H1 (cell line): ENCODE measurements at places on chromosomes 5 and 9.

DNA sequence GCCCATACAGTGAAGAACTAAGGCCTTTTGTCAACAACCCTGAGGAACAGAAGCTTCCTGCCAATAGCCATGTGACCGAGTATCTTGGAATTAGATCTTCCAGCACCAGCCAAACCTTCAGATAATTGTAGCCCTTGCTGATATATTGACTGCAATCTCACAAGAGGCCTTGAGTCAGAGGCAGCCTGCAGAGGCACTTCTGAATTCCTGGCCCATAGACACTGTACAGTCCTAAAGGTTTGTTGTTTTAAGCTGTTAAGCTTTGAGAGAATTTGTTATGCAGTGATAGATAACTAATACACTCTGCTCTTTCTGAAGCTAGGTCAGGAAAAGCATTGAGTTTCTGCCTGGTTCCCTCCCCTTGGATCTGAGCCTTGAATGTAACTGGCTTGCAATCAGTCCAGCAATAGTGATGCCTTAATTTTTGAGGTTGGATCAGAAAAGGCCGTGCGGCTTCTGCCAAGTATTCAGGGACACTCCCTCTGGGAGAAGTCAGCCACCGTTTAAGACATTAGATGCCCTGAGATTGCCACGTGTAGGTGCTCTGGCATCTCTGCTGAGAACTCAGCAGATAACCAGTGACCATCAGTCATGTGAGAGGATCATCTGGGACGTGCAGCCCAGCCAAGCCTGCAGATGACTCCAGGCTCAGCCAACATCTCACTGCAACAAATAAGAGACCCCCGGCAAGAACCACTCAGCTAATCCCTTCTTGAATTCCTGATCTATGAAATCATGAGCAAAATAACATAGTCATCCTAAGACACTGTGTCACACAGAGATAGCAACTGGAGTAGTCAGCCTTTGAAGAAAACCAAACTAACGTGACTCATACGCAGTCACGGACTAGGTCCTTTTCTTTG is 126.8 kb upstream of the STC2 start:
- DNase-seq: no peak

- no peak for DNase-seq
Measured at GRCh38 chr5:7181841-7182240, 214.1 kb upstream of the ADCY2 start.

GRCh38 chr5:160616712-160617497 is 195.2 kb downstream of the PTTG1 start:
- DNase-seq: no peak

DNA sequence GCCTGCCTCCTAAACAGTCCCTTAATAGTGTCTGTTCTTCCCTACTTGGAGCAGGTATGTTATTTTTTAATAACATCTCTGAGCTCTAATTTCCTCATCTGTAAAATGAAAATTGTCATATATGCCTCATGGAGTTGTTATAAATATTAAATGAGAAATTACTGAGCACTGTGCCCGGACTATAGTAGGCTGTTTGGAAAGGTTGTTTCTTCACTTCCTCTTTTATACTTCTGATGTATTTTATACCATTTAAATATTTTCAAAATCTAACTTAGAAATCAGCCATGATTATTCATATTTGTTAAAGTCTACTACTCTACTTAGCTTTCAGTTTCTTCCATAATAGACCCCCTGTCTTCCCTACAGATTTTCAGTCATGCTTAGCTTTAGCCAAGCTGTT is 30.5 kb upstream of the HAPLN1 start:
- DNase-seq: no peak

DNA sequence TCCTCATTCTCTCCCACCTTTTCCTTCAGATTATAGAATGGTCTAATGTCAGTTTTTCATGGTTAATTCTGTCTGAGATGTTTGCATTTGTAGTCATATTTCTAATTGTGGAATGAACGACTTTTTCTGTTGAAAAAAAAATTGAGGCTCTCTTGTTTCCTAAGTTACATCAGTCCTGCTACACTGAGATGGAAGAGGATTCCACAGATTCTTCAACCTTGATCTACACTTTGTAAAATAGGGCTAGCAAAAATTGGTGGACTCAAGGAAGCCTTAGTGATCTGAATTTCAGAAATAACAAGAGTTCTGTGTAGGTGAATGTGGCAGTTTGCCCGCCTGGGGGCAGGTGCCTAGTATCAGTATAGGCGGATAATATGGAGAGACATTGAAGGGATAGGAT is 51.9 kb downstream of the ERBIN start:
- no peak for DNase-seq

- DNase-seq: no peak
Measured at GRCh38 chr9:75438716-75439115, 350.4 kb downstream of the OSTF1 start.

DNA sequence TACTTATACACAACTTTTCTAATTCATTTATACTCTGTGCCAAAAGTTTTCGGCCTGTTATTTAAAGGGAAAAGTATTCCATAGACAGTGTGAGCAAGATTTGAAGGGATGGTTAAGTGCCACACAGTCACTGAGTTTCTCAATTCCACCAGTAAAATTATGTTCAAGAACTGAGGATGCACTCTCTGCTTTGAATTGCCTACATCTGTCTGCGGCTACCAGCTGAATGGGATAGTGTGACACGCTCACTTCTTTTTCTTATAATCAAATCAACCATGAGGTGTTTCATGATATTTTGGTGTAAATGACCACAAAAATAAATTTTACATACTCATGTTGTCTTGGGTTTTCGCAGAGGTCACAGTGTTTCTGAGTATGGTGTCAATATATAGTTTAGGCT is 218.4 kb upstream of the TMEM161B start:
- no peak for DNase-seq

DNA sequence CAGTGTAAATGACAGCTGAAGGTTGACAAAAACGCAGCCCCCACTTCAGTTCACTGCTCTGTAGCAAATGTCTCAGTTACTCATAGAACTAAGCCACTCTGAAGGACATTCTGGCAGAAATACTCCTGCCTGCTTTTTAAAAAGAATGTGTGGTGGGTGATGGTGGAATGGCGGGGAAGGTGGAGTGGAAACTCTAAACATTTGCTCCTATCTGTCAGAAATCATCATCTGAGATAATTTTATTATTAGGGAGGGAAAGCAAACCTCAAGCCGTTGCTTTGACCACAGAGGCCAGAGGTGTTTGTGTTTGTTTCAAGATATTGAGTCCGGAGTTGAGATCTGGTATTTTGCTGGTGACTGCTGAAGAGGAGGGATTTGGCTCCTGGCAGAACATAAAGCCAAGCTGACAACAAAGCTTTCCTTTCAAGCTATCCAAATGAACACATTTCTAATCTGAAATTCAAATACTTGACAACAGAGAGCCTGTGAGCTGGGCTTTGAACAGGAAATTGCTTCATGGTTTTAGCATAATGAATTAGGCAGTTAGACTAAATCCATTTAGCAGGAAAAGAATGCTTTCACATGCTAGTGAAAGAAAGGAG is 362.7 kb downstream of the CSNK1G3 start:
- no peak for DNase-seq

DNA sequence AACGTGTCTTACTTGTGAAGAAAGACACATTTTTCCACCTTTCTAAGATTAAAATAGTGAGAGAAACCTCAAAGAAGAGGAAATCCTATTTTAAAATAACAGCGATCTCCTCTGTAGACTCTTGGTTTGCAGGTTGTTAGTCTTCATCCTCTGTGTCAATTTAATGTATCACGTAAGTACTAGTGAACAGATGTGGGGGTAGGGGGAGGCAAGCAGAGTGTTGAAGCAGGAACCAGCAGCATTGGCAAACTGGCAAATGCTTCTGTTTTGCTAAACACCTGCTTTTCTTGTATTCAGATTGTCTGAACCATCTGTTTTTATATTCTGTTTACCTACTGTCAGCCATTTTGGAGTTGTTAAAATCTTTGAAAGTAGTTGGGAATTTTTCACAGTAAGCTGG is 159.3 kb upstream of the TLX3 start:
- DNase-seq: no peak

DNA sequence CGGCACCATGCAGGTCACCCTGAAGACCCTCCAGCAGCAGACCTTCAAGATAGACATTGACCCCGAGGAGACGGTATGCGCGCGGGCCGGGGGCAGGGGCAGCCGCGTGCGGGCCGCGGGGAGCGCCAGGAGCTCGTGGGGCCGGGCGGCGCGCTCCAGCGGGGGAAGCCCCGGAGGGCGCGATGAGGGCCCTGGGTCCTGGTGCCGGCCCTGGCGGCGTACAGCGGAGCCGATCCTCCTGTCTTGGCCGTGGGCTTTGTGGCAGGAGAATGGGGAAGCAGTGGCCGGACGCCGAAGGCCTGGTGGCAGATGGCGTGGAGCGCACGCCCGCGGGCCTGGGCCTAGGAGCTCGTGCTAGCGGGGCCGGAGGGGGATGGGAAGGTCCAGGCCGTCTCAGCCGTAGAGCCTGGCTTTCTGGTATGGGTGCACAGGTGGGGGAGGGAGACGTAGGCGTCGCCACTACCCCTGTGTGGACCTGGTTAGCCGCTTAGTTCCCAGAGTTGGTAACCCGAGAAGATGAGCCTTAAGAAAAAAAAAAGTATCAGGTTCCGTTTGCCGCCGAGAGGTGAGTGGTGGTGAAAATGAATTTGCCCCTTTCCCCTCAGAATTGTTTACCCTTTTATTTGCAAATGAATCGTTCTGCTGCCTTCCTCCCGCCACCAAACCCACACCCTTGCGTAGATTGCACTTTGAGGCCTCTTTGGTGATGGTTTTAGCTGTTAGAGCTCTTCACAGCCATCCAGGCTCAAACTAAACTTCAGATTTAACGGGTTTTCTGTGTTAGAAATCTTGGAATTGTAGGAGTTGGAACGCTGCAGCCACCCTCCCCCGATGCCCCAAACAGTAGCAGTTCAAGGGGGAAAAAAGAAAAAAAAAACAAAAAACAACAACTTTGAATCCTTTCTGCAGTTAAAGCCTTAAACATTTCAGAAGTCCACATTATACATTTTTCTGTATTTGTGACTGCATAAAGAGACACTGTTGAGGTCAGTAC is 841 bp downstream of the RAD23B start:
- peak; percentile 78 for DNase-seq

DNA sequence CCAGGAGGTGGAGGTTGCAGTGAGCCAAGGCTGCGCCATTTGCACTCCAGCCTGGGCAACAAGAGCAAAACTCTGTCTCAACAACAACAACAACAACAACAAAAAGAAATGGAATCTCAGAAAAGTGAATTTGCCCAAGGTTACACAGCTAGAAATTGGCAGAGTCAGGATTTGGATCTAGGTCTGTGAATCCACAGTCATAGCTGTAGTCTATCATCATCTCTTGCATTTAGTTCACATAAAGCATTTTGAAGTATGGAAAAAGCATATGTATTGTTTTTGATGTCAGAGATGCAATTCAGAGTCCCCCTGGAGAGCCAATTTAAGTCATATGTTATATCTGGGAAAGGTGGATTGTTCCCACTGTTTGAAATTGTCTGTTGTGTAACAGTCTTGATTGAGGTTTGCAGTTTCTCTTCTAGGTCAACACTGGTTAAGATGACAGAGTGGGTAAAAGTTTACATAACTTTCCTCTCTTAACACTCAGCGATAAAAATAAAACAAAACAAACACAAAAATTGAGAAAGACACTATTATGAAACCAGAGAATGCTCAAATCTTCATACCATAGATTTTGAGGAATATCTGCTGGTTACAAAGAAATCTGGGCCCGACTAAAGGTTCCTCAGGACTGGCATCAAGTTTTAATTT is 21.5 kb upstream of the GPR21 start:
- DNase-seq: no peak

- no peak for DNase-seq
Measured at GRCh38 chr5:133030343-133031005, 4.1 kb upstream of the ZCCHC10 start.

DNA sequence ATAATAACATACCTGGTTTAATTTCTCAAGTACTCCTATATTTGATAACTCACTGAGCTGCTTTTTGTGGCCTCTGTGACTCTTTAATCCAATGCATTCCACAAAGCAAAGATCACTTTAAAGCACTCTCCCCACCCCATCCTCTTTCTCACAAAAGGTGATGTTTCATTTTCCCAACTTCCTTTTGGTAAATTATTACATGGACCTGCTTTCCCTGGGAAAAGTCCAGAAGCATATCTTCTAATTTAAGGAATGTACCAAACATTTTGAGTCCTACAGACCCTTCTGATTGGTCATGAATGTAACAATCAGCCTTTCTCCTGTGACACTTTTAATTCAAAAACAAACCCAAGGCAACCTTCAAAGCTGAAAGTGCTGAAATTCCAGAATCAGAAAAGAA is 71.1 kb downstream of the MLLT3 start:
- DNase-seq: no peak

DNA sequence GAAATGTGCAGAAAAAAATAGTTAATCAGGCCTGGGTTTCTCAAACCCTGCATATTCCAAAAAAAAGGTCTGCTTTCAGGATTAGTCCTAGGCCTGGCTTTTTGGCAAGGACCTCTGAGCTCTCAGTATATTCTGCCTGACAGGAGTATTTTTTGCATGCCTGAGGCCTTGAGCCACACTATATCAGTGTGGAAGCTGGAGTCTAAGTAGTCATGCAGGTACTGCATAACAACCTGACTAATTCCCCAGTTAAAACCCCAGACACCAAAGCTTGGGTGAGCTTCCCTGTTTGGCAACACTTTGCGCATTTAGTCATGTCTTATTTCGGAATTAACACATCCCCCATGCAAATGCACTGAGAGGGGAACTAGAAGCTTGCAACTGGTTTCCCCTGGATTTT is 359.5 kb downstream of the CETN3 start:
- DNase-seq: no peak

GRCh38 chr5:154967421-154968024 is 26.6 kb downstream of the MRPL22 start:
- no peak for DNase-seq

GRCh38 chr9:113798062-113799030 is 77.8 kb upstream of the ZNF618 start:
- DNase-seq: peak; percentile 39

DNA sequence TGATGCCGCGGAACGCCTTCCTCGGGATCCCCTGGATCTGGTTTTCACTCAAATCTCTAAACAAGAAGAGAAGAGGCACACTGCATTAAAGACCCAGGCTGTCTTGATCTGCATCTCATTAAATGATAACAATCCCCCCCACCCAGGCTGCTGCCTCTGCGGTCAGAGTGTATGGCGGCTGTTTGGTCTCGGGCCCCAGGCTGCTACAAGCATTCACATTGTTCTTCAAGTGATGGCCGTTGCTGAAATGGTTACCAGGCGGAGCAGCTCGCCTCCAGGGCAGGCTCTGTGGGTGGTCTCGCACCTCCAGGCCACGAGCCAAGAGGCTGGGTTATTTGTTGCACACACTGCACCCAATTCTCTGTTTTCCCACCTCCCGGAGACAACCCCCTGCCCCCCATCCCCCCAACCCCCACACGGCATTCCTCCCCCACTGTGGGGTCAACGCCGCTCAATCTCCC is 304.1 kb upstream of the PANK3 start:
- DNase-seq: no peak

- DNase-seq: no peak
Measured at GRCh38 chr5:32828492-32828891, 117.4 kb downstream of the NPR3 start.

- no peak for DNase-seq
Measured at GRCh38 chr9:101029315-101030085, 973 bp downstream of the PLPPR1 start.

GRCh38 chr5:75707911-75708509 is 9.2 kb downstream of the POC5 start:
- no peak for DNase-seq

- no peak for DNase-seq
Measured at GRCh38 chr9:121748727-121749423, 97.4 kb downstream of the DAB2IP start.

- peak; percentile 89 for DNase-seq
Measured at GRCh38 chr5:139863855-139864558, 68.4 kb downstream of the PSD2 start.
